ENCODE measurements at places on chromosomes 12 and 14.

GRCh38 chr14:102731871-102732800 is 45.1 kb upstream of the TRAF3 start:
- no peak for DNase-seq

DNA sequence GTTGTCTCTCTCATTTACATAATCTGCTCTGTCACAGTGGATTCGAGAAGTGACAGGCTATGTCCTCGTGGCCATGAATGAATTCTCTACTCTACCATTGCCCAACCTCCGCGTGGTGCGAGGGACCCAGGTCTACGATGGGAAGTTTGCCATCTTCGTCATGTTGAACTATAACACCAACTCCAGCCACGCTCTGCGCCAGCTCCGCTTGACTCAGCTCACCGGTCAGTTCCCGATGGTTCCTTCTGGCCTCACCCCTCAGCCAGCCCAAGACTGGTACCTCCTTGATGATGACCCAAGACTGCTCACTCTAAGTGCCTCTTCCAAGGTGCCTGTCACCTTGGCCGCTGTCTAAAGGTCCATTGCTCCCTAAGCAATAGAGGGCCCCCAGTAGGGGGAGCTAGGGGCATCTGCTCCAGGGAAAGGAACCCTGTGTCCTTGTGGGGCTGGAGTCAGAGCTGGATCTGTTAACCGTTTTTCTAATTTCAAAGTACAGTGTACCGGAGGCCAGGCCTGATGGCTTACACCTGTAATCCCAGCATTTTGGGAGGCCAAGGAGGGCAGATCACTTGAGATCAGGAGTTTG is 5.1 kb downstream of the ERBB3 start:
- no peak for DNase-seq

- DNase-seq, result no peak
These were observed 299.2 kb downstream of the LRIG3 start for GRCh38 chr12:58621126-58621525.

- DNase-seq, result no peak
These were observed 160.1 kb downstream of the EPS8 start for GRCh38 chr12:15629108-15629507.

- DNase-seq, result no peak
These were observed 123.4 kb downstream of the SLC5A8 start for GRCh38 chr12:101086490-101087135.

GRCh38 chr14:57493467-57494181 is at the start of gene CCDC198:
Gene CCDC198, minus strand, starts transcription at chr14:57493857. Its CDS starts 142 bp downstream, at chr14:57493715.
- no peak for DNase-seq

GRCh38 chr12:59383079-59383822 is 212.6 kb upstream of the SLC16A7 start:
- DNase-seq, result no peak

DNA sequence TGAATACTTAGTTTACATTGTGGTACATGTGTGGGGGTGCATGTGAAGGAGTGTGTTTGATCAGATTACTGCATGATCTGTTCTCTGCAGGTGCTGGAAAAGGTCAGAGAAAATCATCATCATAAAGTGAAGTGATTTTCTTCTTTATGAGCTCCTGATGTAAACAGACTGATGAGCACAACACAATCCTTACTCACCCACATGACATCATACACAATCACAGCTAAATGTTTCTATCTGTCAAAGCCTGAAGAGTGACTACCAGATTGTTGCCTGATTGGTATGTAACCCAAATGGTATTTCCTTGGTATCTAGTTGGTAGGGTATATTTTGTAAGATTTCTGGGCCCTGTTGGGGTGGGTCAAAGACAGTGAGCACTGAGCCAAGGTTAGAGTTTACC is 270.8 kb downstream of the FOXG1 start:
- no peak for DNase-seq

GRCh38 chr14:70789361-70789760 is 20.0 kb downstream of the MAP3K9 start:
- DNase-seq, result no peak

Measured in stimulated activated CD8-positive, alpha-beta memory T cell treated with anti-CD3 and anti-CD28 coated beads, Interleukin-4, amount 100 ng/mL, for 4 hours (primary cell).